ENCODE measurements at places on chromosomes 3 and 15.

- DNase-seq = no peak
Observed at GRCh38 chr15:26051761-26052675, 188.9 kb upstream of the ATP10A start.

DNA sequence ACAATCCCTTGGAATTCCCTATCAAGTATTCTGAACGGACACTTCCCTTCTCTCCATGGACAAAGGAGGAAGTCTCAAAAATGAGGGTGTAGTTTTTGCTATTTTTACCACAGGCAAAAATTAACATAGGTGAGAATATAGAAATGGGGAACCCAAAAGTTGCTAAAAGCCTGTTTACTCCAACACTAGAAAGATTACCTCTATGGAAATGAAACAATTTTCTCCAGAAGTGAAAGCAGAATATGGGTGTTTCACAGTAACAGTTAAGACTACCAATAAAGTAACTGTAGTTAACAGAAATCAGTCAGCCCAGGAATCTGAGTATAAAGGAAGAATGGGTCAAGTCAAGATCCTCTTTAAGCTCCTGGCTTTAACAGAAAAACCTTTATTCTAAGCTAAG lies 9.3 kb downstream of the TRA2B start:
- no peak for DNase-seq

DNA sequence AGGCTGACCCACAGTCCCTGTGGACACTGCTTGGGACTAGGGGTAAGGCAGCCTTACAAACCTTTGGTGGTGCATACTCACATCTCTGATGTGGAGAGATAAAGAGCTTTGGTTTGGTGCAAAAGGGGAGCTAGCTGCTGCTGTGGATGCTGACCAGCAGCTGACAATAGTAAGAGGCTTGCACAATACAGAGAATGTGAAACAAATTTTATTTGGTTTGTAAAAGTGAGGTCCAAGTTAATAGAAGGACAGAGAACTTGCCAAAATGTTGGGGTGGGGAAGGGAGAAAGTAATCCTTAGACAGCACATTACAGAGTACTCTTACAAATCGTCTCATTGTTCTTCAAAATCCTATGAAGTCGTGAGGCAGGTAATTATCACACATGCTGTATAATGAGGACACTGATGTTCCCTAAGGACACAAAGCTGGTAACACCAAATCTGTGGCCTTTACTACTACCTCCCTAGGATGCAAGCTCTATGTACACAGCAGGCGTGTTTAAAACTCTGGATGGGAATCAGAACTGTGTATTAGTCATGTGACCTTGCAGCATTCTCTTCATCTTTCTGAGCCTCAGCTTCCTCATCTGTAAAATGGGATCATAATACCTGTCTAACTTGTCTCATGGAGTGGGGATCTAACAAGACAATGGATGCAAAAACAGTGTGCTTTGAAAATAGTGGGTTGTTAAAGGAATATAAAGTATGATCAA lies 21.6 kb downstream of the ARHGAP31 start:
- DNase-seq = no peak

DNA sequence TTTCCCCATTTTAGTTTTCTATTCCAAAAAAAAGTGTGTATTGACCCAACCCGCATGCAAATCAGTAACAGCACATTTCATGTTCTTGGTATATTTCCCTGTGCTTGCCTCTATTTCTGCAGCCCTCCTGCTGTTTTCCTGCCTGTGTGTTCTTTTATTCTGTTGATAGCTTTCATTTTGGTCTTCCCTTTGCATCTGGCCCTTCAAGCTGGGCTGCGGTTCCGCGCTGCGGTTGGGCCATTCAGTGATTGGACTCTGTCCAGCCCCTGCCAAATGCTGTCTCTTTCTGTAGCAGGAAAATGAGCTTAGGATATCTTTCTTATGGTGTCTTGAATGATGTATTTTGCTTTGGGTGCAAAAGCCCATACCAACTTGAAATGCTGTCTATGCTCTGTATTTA lies 49.9 kb downstream of the ZNF621 start:
- DNase-seq = no peak

- DNase-seq = no peak
Observed at GRCh38 chr3:183317886-183318865, 65.1 kb downstream of the B3GNT5 start.

GRCh38 chr3:112143251-112143650 lies 10.2 kb upstream of the GCSAM start:
- no peak for DNase-seq

GRCh38 chr15:94912760-94913159 lies 681.4 kb downstream of the MCTP2 start:
- DNase-seq = no peak

DNA sequence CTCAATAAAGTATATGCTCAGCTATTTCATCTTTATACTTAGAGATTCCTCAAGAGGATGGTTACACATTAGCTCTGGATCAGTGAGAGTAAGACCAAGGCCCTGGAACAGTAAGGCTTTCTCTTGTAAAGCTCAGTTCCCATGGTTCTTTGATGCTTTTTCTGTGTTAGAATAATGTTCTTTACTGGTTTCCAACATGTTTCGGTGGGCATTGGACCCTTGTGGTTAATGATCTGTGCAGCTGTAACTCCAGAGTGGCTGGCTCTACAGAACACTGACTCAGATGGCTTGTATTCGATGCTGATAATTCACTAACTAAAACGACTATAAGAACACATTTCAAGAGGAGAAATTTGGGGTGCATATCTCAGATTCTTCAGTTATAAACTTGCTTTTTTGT lies 114.7 kb downstream of the AKAP13 start:
- DNase-seq = no peak

GRCh38 chr3:138774529-138775253 lies 60.0 kb downstream of the PIK3CB start:
- DNase-seq = no peak

DNA sequence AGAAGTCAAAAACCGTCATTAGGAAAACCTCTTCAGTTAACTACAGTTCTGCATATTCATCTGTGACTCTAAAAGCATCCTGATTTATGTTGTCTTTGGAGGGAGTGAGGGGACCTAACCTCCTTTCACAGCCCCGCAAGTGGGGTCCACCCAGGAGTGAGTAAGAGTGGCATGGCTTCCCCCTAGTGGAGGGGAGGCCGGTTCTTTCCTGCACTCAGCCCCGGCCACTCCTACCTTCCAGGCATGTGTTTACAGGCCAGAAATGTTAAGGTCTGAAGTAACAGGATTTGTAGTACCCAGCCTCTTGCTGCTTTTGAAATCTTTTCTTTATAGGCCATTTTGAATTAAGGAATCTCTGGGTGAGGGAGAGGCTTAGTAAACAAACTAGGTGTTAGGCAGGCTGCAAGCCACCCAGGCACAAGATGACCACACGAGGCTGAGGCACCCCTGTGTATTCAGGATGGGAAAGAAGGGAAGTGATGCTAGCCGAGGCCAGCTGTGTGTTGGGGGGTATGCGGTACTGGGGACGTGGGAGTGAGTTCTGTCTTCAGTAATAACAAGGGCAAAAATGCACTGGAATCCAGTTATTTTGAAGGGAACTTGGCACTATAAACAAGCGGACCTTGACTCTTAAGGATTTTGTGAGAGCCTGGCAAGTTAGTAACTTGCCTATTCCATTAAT lies 50.5 kb downstream of the CTDSPL start:
- DNase-seq = no peak

- DNase-seq = no peak
Observed at GRCh38 chr3:37718632-37719031, 143.0 kb upstream of the CTDSPL start.

GRCh38 chr3:134369231-134369741 lies 5.0 kb downstream of the AMOTL2 start:
- no peak for DNase-seq

DNA sequence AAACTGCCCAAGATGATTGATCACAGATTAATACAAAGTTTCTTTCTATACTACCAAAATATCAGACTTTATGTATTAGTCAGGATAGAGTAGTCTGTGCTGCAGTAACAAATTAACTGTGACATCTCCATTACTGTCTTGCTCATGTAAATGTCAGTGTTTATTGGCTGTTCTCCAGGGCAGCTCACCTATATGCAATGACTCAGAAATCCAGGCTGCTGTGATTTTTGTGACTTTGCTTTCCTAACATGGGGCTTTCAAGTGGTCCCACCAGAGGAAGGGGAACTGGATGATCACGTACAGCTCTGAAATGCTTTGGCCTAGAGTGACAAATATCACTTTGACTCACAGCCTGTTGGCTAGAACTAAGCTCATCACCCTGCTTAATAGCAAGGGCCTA lies 12.9 kb downstream of the PLS1 start:
- no peak for DNase-seq

DNA sequence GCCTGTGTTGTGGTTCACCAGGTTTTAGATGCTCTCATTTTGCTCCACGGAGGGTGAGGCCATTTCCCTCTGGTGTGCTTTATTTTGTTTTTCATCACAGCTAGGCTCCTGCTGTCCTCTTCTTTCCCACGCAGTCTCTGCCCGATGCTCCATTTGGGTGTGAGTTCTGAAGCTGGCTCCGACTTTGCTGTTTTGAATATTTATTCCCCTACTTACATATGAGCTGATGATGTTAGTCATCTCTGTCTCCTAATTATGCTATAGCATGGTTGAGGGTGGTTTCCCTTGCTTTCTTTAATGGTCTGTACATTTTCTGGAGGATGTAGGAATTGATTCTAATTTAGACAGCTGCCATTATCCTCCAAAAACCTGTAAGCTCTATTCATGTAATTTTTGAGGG lies 168.1 kb upstream of the MYRIP start:
- DNase-seq = no peak

GRCh38 chr3:99013077-99013476 lies 111.6 kb upstream of the DCBLD2 start:
- no peak for DNase-seq

DNA sequence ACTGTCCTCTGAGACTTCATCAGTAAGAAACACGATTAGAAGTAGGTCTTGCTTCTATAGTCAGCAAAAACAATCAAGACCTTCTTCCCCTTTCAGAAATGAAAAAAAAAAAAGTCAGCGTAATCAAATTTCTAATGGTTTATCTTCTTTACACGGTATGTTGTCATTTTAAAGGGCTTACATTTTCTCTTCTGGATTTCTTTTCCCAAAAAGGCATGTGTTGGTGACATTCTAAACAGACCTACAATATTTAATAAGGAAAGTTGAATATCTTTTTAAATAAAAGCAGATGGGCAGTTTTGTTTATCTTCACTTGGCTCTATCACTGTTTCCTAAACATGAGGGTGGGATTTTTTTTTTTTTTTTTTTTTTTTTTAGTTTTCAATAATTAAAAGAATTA lies 197.3 kb upstream of the ADAMTS9 start:
- DNase-seq = no peak

GRCh38 chr3:67123914-67124313 lies 125.8 kb downstream of the KBTBD8 start:
- no peak for DNase-seq

- DNase-seq = no peak
Observed at GRCh38 chr3:100198579-100199269, 62.1 kb upstream of the TBC1D23 start.

DNA sequence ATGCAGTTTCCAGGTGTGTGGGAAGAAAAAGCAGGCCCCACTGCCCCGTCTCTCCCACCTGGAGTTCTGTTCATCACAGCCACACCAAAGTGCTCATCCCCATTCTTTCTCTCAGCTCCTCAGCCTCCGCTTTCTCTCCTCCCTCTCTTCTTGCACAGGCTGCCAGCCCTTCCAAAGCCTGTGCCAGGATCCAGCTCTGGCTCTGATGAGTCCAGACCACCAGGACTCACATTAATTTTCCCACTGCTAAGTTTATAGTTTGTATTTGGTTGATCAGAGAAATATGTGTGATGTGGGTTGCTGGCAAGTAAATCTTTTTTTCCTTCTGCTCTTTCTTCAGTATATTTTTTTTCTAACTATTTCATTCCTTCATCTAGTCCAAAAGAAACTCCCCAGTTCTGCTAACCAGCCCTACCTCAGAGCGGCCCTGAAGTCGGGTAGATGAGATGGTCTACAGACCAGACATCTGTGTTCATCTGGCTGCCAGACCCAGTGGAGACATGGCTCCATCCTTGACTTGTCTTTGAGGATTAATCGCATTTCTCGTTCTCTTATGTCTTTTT lies 49.8 kb downstream of the BOC start:
- no peak for DNase-seq

GRCh38 chr3:46406443-46406787 lies 451 bp downstream of the CCR5AS start:
- DNase-seq = no peak

DNA sequence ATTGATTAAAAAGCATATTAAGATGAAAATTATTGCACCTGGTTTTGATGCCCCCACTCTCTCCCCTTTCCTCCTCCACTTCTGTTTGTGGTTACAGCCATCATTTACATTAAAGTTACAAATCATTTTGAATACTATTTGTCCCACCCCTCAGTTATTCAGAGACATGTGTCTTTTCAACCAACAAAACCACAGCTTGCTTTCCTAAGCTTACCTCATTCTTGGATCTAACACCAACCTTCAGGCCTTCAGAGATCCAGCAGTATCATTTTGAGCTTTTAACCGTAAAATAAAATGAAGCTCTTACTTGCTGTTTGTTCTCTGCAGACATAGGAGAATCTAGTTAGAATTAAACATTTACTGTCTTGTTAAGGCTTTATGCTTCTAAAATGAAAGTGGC lies 4.7 kb downstream of the PXYLP1 start:
- no peak for DNase-seq

DNA sequence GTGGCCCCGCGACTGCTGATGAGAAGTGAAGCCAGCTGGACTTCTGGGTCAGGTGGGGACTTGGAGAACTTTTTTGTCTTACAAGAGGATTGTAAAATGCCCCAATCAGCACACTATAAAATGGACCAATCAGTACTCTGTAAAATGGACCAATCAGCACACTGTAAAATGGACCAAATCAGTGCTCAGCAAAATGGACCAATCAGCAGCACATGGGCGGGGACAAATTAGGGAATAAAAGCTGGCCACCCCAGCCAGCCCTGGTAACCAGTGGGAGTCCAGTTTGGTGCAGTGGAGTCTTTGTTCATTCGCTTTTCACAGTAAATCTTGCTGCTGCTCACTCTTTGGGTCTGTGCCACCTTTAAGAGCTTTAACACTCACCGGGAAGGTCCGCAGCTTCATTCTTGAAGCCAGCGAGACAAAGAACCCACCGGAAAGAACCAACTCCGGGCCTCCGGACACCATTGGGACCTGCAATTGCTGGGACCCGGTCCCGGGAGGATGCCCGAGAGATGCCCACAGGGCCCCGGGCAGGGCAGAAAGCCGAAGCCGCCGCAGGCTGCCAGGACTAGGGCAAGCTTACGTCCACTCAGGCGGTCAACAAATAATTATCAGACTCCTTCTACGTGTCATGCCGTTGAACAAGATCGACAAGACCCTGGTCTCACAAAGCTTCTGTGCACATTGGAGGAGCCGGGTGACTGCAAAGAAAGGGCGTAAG lies 8.3 kb upstream of the NR2E3 start:
- DNase-seq = no peak

DNA sequence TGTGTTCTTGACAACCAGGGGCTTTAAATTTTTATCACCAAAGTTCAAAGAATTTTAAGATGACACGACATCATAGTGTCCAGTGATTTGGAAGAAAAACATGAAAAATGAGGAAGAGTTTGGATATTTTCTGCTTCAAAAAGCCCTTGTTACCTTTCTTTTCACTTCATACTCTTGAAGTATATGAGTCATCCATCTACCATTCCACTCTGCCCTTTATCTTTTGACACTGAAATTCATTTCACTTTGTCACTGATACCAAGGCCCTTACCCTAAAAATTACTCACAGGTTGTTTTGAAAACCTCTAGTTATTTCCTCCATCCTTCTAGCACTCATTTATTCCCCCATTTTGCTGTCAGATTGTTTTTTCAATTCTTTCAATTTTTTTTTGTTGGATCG lies 42.7 kb downstream of the OR5H15 start:
- no peak for DNase-seq
